ENCODE measurements at places on chromosomes 16 and 17. TPM values are rescaled to one million over a fixed set of nuclear protein-coding genes. Genes with fewer than 3 reads are reported as not detected.

The KRT25 gene
- total RNA-seq: not detected

- DNase-seq: no peak
Measured at GRCh38 chr16:51391798-51392511, 240.9 kb upstream of the SALL1 start.

The SMIM22 gene
- not detected for total RNA-seq

DNA sequence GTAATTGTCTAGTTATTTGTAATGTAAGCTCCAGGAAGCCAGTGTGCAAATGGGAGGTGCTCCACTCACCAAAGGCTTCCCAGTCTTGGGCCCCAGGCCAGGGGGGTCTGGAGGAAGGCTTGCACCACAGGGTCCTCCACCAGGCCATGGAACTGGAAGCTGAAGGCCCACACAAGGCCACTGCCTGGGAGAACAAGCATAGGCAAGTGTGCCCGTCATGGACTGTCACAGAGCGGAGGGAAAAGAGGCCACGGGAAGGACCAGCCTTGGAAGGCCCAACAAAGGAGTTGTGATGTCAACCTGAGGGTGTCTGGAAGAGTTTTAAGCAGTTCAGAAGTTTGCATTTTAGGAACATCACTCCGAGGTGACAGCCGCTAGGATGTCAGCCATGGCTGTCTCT, 3.0 kb upstream of the SRRM2 start:
- no peak for DNase-seq

- DNase-seq: no peak
Measured at GRCh38 chr17:36214918-36215317, 4.1 kb downstream of the CCL4L2 start.

GRCh38 chr16:397736-398332, 835 bp downstream of the NME4 start:
- peak; percentile 74 for DNase-seq

DNA sequence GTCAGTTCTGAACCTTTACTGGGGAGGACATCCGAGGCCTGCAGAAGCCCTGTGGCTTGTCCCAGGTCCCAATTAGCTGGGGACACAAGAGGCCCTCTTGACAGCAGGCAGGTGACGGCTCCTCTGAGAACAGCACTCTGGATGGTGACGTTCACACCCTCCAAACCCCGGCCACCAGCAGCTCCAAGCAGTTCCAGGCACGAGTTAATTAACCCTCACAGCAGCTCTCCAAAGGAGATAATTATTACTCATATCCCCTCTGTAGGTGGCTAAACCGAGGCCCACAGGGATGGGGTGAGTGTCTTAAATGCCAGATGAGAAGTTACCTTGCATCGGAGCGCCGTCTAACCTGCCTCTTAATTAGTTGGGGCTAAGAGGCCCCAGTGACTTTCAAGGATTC, 168.9 kb upstream of the CIBAR2 start:
- DNase-seq: no peak

The CCL17 gene
- not detected for total RNA-seq

DNA sequence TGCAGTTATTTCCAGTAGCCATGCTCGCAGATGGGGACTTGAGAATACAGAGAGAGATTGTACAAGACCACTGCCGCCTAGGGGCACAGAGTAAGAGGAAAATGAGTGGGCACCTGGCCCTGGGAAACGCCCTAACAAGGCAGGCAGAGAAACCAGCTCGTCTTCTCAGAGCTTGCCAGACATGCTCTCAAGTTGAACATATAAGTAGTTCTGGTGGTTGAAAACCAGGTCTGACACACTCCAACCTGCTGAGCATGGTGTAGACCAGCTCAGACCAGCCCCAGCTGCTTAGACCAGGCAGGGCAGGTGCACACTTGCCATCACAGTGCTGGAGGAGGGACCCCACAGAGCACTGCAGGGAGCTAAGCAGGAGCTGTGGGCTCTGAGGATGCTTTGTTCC, 250.5 kb downstream of the CPPED1 start:
- DNase-seq: no peak

DNA sequence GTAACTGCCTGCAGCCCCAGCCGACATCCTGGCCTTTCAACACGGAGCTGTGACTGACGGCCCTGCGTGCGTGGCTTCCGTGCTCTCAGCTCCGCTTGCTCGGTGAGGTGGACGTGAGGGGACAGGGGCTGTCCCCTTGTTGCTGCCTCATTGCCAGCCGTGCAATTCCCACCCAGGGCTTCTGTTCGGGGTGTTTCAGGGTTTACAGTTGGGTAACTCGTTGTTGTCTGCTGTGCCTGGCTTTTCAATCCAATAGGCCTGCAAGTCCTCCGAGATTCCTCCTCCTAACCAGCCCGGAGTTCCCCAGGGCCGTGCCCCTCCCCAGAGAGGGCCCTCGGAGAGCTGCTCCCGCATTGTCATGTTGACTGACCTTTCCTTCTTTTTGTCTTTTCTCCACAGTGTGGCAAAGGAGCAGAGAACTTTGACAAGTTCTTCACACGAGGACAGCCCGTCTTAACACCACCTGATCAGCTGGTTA, 31.4 kb upstream of the CACNG5 start:
- DNase-seq: no peak

The C16orf96 gene
- total RNA-seq: 0.10 TPM

The WIPF2 gene
- total RNA-seq: 14.3 TPM

GRCh38 chr16:20137194-20137593, 63.5 kb upstream of the GPR139 start:
- DNase-seq: no peak

The GPR139 gene
- not detected for total RNA-seq

- no peak for DNase-seq
Measured at GRCh38 chr16:29925105-29925756, 795 bp downstream of the KCTD13 start.

The HSBP1 gene
- total RNA-seq: 151 TPM

All from heart right ventricle (tissue), 16 donors.